ENCODE measurements at places on chromosomes 2 and 18.

GRCh38 chr2:188969236-188969635, 4.9 kb upstream of the COL3A1 start:
- DNase-seq = no peak

DNA sequence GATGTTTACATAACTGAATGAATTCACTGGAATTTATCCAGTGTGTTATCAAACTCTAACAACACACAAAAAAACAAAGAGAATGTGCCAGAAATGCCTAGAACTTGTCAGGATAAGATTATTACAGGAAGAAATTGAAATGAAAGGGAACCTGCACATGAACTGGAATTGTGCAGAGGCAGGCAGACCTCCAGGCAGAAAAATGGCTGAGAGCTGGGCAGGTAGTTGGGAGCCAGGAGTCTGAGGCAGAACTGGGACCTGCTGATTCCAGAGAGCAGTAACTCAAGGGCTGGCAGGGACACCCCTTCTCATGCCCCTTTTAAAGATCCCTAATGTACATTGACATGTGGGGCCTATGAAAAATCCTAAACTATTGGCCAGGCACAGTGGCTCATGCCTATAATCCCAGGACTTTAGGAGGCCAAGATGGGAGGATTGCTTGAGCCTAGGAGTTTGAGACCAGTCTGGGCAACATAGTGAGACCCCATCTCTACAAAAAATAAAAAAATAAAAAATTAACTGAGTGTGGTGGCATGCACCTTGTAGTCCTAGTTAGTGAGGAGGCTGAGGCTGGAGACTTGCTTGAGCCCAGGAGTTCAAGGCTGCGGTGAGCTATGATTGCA, 674 bp upstream of the SP110 start:
- no peak for DNase-seq

DNA sequence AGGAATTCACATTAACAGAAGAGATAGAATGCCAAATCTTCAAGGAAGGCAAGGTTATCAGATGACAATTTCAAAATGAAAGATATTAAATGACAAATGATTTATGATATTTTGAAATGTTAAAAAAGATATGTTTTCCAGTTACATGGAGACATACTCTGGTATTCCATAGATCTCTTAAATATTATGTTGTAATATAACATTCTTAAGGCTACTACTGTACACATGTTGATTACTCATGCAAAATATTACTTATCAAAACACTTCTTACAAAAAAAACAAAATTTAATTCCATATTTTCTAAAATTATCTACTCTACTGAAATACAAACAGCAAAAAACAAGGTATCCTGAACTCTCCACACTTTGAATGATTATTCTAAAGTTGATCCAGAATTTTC, 22.9 kb downstream of the RTTN start:
- no peak for DNase-seq

GRCh38 chr2:207224791-207225482, 59.2 kb upstream of the KLF7 start:
- DNase-seq = no peak

- DNase-seq = no peak
These were observed 158.4 kb downstream of the MSH2 start for GRCh38 chr2:47561371-47561770.

DNA sequence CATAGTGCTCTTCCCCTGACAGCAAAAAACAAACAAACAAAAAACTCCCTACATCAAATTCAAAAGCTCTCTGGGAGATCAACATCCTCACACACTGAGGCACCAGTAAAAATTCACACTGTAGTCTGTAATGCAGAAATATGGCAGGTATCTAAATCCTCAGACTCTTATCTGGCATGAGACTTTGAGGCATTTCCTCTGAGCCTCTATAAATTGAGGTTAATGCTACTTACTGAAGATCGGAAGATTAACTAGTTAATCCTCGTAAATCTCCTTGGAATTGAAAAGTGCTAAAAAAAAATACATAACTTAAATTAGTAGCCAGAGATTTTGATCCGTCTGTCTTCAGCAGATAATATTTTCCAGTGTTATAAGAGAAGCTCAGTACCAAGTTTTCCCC, 65.0 kb downstream of the AP1S3 start:
- DNase-seq = no peak

- DNase-seq = no peak
These were observed 19.0 kb upstream of the CXCR4 start for GRCh38 chr2:136136931-136137330.

GRCh38 chr2:27086724-27087593, at the start of gene KHK:
Gene KHK, plus strand, starts transcription at chr2:27086772. Its CDS starts 488 bp downstream, at chr2:27087260.
- DNase-seq = no peak

GRCh38 chr2:19000776-19001175, 357.6 kb downstream of the OSR1 start:
- no peak for DNase-seq
